MCF 10A (cell line): ENCODE measurements at places on chromosomes 11 and 22.

GRCh38 chr11:37391615-37392014, 793.6 kb upstream of the RAG2 start:
- no peak for DNase-seq

DNA sequence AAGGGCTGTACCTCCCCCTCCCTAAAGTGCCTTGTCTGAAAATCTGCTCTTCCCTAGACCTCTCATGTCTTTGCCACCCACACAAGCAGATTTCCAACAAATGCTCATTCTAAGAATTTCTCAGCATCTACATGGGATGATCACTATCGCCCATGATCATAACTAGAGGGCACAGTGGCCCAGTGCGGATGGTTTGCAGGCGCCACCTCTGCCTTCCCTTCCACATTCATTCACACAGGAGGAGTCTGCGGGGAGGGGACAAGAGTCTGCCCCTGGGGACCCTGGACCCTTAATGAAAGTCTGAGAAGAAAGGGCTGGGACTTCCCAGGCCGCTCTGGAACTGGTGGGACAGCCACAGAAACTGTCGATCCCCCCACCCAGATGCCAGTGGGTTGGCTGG, 28.9 kb downstream of the KCTD17 start:
- no peak for DNase-seq

DNA sequence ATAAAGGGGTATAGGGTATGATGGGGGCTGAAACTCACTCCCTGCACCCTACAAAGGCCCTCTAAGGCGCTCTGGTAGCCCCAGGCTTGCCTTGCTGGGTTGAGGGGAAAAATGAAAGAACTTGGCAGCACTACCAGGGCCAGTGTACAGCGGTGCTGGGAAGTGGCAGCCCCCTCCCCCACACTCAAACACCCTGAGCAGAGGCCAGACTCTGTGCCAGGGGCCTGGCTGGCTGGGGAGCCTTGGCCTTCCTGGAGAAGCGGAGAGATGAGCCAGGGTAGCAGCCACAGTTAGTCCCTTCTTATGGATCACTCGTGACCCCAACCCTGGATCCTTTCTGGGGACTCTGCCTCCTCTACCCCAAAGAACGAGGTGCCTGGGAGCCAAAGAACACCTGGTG, 2.7 kb downstream of the TMEM134 start:
- no peak for DNase-seq

GRCh38 chr11:2164081-2164480, 3.1 kb upstream of the INS start:
- no peak for DNase-seq

DNA sequence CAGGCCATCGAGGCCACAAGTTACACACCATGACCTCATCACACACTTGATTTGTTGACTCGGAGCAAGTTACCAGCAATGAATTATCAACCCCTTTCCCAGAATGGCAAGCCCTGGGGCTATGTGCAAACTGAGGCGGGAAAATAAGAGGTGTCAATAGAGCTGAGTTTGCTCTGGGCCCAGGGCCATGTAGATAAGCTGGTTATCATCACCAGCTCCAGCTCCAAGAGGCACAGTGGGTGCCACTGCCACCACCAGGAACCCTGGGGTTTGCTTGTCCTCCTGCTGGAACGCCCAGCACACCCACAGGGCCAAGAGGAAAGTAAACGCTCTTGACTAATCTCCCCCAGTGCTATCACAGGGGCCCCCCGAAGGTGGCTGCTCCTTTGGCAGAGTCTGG, 13.0 kb upstream of the VPS37C start:
- DNase-seq: no peak

- peak; percentile 1 for DNase-seq
These were observed 680.5 kb upstream of the API5 start for GRCh38 chr11:42631220-42631843.

- DNase-seq: peak; percentile 83
These were observed 13.5 kb downstream of the CD59 start for GRCh38 chr11:33722590-33723234.

GRCh38 chr11:67731583-67731982, 57.2 kb upstream of the ALDH3B2 start:
- DNase-seq: no peak

GRCh38 chr11:62974848-62975522, 9.8 kb downstream of the SLC22A6 start:
- DNase-seq: peak; percentile 61

GRCh38 chr11:87144252-87144651, 106.5 kb downstream of the TMEM135 start:
- DNase-seq: peak; percentile 61
